ENCODE measurements at places on chromosomes 3 and 15. TPM values are rescaled to one million over a fixed set of nuclear protein-coding genes. Genes with fewer than 3 reads are reported as not detected.

GRCh38 chr3:58231666-58232065 lies 5.9 kb upstream of the ABHD6 start:
- DNase-seq = no peak

The CCDC80 gene
- total RNA-seq = 4.6 TPM

The CYP8B1 gene
- not detected for total RNA-seq

The JAGN1 gene
- total RNA-seq = 21.9 TPM

- no peak for DNase-seq
These were observed 41.9 kb downstream of the SIDT1 start for GRCh38 chr3:113574213-113574612.

The CTXN2 gene
- total RNA-seq = 0.13 TPM

- DNase-seq = no peak
These were observed 2.1 kb downstream of the LDHAL6B start for GRCh38 chr15:59208613-59209249.

- peak; percentile 95 for DNase-seq
These were observed 4.1 kb downstream of the ISLR2 start for GRCh38 chr15:74134387-74135027.

The CD276 gene
- total RNA-seq = 115 TPM

The SEMA5B gene
- 36.6 TPM for total RNA-seq

GRCh38 chr15:72787526-72787925 lies 4.0 kb upstream of the ADPGK start:
- DNase-seq = no peak

DNA sequence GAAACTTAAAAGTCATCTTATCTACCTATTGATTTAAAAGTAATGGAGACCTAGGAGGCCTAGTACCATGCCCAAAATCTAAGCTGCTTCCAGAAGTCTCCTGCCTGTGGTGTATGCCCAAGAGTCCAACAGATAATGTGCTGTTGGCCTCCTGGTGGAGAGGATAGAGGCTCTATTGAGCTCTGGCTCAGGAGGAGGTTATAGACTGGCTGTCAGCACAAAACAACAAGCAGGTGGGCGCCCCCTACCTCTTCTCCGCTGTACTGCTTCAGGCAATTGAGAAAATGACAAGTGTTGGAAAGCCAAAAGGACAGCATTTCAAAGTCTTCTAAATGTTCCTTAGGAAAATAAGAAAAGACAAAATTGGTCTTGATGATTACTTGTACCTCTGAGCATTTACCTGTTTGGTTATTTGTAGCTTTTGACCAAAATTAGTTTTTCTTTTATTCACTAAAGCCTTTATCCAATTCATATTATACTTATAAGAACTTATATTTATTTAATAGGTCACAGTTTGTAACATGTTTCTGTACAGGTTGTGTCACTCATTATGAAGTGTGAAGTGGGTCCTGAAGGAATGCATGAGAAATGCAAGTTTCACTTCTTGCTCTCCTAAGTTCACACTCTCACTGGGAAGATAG lies 17.2 kb upstream of the GNB5 start:
- peak; percentile 95 for DNase-seq

The MKRN3 gene
- total RNA-seq = not detected

DNA sequence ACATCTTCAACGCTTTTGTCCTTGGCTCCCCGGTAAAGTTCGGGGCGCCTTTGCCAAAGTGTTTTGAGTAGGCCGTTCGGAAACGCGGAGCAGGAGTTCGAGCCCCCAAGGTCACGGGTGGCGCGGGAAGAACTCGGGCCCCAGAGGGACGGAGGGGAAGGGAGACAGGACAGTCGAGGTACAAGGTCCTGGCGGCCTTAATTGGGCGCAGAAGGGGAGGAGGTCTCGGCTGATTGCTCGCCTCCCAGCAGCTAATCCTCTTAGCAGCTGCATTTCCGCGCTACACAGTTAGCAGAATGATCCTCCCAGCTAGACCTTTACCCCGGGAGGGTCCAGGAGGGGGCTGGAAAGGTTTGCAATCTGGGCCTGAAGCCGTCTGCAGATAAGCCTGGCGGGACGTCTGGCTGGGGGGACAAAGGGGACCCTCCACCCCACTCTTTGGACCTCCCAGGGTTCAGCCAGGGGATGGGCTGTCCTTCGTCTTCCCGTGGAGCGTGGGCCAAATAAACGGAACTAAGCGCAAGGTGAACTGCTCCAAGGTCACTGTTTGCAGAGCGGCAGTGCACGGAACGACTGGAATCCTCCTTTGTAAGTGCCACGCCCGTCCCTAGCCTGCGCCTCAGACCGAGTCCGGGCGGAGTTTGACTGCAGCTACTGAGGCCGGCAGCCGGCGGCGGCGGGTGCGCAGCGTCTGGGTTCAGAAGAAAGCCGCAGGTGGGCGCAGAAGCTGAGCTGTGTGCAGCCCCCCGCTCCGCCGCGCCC lies 7.2 kb downstream of the EOMES start:
- peak; percentile 91 for DNase-seq

- no peak for DNase-seq
These were observed 225.6 kb upstream of the TBC1D5 start for GRCh38 chr3:17967953-17968607.

- no peak for DNase-seq
These were observed 16.0 kb downstream of the MAP4 start for GRCh38 chr3:48000212-48000611.

- DNase-seq = peak; percentile 47
These were observed 857 bp downstream of the AEN start for GRCh38 chr15:88621789-88622604.

DNA sequence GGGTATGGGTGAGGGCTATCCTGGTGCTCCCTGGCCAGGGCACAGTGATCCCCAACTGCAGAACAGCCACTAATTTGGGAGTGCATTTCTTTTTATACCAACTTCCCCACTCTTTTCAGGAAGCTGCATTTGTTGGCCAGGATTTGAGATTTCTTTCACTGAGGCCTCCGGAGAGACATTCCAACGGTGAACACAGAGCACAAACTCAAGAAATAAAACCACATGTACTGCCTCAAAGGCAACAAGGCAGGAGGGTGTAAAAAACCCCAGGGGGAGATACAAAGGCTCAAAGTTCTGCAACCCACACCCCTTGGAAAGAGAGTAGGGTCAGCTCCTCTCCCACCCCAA lies 65.3 kb downstream of the CPN2 start:
- peak; percentile 29 for DNase-seq

The STAC gene
- total RNA-seq = 0.59 TPM

GRCh38 chr15:90956274-90957030 lies 1.8 kb downstream of the RCCD1 start:
- peak; percentile 97 for DNase-seq

- DNase-seq = no peak
These were observed 604.3 kb downstream of the FGF12 start for GRCh38 chr3:192122832-192123594.

DNA sequence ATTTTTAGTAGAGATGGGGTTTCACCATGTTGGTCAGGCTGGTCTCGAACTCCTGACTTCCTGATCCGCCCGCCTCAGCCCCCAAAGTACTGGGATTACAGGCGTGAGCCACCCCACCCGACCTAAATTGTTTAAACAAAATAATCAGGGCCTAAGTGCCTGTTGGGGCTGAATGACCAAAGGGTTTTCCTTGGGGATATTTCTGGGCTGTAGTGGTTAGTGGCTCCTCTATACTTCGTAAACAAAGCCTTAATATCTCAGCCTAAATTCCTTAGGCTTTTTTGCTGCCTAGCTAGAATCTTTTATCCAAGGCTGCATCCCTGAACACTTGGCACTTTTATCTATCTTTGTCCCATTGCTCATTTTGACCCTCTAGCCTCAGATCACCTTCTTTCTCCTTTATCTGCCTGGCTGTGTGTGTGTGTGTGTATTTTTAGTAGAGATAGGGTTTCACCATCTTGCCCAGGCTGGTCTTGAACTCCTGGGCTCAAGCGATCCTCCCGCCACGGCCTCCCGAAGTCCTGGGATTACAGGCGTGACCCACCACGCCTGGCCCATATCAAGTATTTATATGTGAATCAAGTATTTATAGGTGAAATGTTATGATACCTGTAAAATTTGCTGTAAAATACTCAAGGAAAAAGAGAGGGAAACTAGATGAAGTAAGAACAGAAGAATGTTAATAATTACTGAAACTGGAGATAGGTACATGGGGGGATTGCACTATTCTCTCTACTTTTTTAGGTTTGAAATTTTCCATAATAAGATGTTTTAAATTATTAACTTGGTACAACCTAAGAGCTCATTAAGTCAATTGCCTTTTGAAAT lies 1.8 kb downstream of the NUSAP1 start:
- no peak for DNase-seq

The CLDN11 gene
- total RNA-seq = 37.5 TPM

The PPP2R3A gene
- total RNA-seq = 7.0 TPM

All from endodermal cell (in vitro differentiated cells).